NCI-H1105 (cell line): ENCODE measurements at places on chromosomes 3 and 15.

DNA sequence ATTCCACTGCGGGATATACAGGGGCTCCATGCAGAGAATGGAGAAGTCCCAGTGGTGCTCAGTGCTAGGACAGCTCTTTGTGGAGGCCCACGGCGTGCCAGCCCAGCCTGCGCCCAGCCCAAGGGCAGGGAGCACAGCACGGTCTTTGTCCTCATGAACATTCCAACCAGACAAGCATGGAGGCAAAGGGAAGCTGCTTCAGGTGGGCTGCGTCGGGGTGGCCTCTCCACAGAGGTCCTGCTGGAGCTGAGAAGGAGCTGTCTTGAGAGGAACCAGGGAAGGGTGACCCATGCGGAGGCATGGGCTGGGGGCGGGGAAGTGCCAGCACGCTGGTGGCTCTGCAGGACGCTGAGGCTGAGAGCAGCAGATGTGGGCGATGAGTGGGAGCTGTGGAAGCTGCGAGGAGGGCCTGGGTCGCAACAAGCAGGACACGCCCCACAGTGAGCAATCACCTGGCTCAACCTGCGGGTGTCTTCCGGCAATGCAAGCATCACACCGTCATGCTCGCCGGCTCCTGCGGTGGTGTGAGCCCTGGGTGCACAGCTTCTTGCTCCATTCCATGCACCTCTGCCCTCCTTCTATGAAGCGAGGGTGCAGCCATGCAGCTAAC, 14.0 kb upstream of the KLF15 start:
- DNase-seq, result no peak

DNA sequence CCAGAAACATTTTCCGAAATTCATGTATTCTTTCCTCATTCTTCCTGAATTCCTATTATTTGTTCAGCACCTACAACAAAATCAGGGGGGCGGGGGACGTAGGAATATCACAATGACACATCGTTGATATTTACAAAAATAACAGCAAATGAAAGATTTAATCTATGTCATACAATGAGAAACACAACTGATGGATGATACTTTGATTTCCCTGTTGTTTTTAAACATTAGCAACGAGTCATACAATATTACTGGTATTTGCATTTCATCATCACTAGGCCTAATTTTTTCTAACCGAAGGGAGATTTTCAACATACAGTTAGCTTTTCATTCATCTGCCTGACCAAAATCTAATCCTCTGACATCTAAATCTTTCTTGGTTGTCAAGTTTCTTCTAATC, 45.3 kb upstream of the INO80 start:
- DNase-seq, result no peak

- DNase-seq, result no peak
These were observed 48.4 kb downstream of the GBE1 start for GRCh38 chr3:81713031-81713430.

DNA sequence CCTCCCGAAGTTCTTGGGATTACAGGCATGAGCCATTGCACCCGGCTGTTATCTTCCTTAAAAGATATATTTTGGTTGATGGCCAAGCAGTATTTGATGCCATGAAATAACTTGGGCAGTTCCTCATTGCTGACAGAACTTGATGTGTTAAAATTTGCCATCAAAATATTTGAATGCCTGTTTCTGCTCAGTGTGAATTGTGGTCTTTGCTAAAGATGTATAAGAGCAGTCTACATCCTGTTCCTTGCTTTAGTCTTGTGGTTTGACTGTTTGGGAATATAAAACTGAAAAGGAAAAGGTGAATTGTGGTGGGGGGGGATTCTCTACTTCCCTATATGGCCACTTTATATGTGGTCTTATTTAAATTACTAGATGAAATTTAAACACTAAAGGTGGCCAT, 14.0 kb downstream of the TRIM71 start:
- DNase-seq, result no peak

- no peak for DNase-seq
These were observed 2.8 kb downstream of the PLXNB1 start for GRCh38 chr3:48426944-48427629.

DNA sequence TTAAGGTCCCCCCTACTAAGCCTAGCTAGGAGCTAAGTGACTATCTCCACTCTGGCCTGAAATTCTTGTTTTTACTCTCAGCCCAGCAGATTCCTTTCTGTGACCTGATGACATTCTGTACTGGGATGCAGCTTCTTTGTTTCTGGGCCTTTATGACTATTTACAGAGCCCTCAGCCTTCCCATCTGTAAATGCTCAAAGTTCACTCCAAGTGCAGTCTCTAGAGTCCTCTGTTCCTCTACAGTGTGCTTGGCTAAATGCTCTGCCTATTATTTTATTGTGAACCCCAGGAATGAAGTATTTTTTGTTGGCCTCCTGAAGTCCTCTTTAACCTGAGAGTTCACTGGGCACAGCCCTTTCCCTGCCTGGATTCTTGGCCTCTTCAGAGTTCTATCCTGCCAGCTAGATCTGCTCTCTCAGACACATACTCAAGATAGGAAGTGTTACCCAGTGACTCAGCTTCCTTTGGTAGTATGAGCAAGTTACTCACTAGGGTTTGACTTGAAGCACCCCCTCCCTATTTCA, 278.1 kb upstream of the P2RY1 start:
- DNase-seq, result no peak

GRCh38 chr15:50939911-50940310, 31.4 kb downstream of the AP4E1 start:
- DNase-seq, result no peak
